CD8-positive, alpha-beta memory T cell (primary cell): ENCODE measurements at places on chromosomes 11 and 22.

DNA sequence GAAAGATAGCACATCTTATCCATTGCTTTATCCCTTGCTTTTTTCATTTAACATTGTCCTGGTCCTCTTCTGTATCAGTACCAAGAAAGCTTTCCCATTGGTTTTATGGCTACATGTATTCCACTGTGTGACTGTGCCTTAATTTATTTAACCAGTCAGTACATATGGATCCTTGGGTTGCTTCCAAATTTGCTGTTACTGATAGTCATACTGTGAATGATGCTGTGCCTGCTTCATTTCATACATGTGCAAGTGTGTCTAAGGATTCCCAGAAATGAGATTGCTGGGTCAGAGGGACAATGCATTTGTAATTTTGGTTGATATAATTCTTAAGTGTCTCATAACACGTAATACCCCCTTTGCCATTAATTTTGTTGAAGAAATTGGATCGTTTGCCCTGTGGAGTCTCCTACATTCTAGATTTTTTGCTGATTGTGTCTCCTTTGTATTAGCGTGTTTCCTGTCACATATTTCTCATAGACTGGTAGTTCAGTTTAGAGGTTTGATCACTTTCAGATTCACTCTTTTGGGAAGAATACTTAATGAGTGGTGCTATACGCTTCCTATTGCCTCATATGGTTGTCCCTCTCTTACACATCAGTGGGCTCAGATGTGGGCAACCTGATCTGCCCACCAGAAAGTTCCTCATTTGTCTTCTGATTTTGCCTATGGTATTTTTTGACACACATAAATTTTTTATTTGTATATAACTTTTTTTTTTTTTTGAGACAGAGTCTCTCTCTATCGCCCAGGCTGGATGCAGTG, 35.3 kb downstream of the MYBPC3 start:
- H3K4me3 ChIP-seq = no peak overlapping the region
- no peaks in the 10 kb centered on the region for H3K4me1 ChIP-seq
- H3K27me3 ChIP-seq = no peaks in the 10 kb centered on the region
- no peak overlapping the region for H3K27ac ChIP-seq
- no peak for DNase-seq

DNA sequence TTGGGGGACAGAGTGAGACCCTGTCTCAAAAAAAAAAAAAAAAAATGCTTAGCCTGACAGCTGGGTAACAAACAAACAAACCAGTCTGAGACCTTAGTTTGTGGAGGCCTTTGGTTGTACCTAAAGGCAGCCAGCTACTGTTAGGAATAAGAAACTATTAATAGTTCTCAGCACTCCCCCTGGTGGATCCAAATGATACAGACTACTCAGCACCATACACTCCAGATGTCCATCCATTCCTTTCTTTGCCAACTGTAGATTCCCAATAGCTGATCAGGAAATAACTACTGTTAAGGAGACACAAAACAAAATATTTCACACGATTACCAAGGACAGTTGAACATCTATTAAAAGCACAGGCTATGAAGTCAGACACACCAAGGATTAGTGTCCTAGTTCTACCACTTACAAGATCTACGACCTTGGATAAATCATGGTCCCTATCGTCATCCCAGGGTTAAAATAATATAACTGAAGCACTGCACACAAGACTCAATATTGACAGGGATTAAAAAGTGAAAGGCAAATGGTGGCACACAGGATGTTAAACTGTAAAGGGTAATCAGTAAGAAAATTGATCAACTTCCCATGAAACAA, 17.2 kb downstream of the CLDN25 start:
- no peak overlapping the region for H3K4me3 ChIP-seq
- DNase-seq = no peak
- no peaks in the 10 kb centered on the region for H3K4me1 ChIP-seq
- no peak overlapping the region for H3K27ac ChIP-seq

GRCh38 chr22:16609548-16610261, 17.1 kb upstream of the CCT8L2 start:
- H3K4me1 ChIP-seq = no peaks in the 10 kb centered on the region
- no peak overlapping the region for H3K27ac ChIP-seq
- H3K4me3 ChIP-seq = no peak overlapping the region
- DNase-seq = no peak
- H3K36me3 ChIP-seq = no peaks in the 10 kb centered on the region
- H3K27me3 ChIP-seq = no peaks in the 10 kb centered on the region

DNA sequence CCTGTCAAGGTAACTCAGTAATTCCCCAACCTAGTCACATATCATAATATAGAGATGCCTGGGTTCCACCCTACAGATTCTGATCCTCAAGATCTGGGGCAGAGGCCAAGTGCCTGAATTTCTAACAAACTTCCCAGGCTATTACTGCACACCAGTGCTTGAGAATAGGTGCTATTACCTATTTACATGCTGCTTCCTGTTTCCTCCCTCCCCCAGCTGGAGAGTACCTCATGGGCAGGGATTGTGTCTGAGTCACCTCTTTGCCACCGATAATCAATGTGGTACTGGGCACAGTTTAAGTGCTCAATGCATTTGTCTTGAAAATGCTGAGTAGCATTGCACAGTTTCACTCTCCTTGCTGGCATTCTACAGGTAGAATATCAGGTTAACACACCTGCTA, 582.2 kb upstream of the CADM1 start:
- H3K27me3 ChIP-seq = no peaks in the 10 kb centered on the region
- no peak overlapping the region for H3K27ac ChIP-seq
- H3K4me3 ChIP-seq = no peak overlapping the region
- no peaks in the 10 kb centered on the region for H3K4me1 ChIP-seq

DNA sequence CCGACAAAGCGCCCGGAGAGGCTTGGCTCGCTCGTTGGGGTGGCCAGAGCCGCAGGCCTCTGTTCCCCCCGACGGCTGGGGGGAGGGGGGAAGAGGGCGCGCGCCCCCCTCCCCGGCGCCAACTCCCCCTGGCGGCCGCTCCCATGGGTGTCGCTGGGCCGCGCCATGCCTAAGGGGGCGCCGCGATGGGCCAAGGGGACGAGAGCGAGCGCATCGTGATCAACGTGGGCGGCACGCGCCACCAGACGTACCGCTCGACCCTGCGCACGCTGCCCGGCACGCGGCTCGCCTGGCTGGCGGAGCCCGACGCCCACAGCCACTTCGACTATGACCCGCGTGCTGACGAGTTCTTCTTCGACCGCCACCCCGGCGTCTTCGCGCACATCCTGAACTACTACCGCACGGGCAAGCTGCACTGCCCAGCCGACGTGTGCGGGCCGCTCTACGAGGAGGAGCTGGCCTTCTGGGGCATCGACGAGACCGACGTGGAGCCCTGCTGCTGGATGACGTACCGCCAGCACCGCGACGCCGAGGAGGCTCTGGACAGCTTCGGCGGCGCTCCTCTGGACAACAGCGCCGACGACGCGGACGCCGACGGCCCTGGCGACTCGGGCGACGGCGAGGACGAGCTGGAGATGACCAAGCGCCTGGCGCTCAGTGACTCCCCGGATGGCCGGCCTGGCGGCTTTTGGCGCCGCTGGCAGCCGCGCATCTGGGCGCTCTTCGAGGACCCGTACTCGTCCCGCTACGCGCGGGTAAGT, 1.4 kb downstream of the KCNC1 start:
- H3K27me3 ChIP-seq = peaks cover 19% of the 10 kb centered on the region
- no peaks in the 10 kb centered on the region for H3K36me3 ChIP-seq
- H3K27ac ChIP-seq = no peak overlapping the region
- H3K4me1 ChIP-seq = no peaks in the 10 kb centered on the region
- DNase-seq = no peak

DNA sequence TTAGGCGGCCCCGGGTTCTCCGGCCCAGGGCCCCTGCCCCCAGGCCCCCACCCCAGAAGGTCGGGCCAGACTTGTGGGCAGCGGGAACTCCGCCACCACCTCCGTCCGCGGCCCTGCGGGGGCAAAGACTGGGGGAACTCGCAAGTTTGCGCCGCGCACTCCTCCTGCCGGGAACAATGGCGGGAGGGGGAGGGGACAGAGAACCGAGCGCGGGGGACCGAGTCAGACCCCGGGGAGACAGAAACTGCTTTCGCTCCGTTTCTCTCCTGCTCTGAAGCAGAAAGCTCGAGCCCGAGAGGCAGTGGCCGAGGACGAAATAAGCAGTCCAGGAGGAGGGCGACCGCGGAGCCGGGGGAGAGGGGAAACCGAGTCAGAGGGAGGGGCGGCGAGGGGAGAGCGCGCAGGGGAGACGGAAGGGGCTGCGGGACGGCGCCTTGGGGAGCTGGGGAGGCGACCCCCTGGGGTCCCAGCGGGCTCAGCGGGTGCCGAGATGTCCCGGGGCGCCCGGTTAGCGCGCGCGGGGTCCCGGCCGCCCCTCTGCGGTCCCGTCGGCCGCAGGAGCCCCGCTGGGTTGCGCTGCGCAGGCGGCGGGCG, 555 bp downstream of the TP53I11 start:
- no peaks in the 10 kb centered on the region for H3K36me3 ChIP-seq
- no peak overlapping the region for H3K27ac ChIP-seq
- H3K27me3 ChIP-seq = no peaks in the 10 kb centered on the region
- no peaks in the 10 kb centered on the region for H3K4me1 ChIP-seq

GRCh38 chr11:27394781-27395228, 31.8 kb upstream of the CCDC34 start:
- no peaks in the 10 kb centered on the region for H3K4me1 ChIP-seq
- DNase-seq = no peak
- no peaks in the 10 kb centered on the region for H3K36me3 ChIP-seq
- no peaks in the 10 kb centered on the region for H3K27me3 ChIP-seq

DNA sequence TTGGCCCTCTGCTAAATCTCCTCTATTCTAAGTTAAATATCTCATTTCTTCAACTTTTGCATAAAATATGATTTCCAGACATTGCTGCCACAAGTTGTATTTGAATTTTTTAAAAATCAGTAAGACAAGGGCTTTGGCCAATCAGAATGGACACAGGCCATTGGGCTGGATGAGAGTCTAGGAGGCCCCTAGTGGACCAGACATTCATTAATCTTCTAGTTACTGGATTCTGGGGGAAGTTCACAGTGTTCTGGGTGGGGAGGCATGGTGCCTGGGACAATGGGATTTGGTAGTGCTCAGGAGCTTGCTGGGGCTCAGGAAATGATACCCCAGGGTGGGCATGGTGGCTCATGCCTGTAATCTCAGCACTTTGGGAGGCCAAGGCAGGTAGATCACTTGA, 12.4 kb upstream of the SORL1 start:
- H3K4me3 ChIP-seq = no peak overlapping the region
- H3K27ac ChIP-seq = no peak overlapping the region
- no peaks in the 10 kb centered on the region for H3K27me3 ChIP-seq
- peaks cover 12% of the 10 kb centered on the region for H3K4me1 ChIP-seq

DNA sequence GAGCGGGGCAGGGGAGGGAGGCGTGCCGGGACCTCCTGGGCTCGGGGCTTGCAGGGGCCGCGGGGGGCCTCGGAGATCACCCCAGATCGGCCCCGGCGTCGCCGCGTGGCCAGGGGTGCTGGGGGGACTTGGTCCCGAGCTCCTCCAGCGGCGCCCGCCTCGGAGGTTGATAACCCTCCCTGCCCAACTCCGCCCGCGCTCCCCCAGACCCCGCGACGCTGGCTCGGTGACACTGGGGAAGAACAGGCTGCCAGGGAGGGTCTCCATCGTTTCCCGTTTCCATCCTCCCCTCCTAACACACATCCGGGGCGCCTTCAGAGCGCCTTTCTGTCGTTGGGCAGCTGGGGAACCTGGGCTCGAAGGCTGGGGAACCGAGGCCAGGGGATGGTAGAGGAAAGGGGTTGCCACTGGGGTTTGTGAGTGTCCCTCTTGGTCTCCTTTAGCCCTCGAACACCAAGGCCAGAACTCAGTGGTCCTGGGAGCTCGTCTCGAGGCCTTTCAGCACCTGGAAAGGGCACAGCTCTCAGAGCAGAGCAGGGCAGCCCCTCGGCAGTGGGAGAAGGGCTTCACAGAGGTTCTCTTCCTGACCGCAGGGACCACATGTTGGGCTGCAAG, 431 bp downstream of the SLC37A2 start:
- H3K36me3 ChIP-seq = no peaks in the 10 kb centered on the region
- no peak for DNase-seq
- H3K27me3 ChIP-seq = peaks cover 13% of the 10 kb centered on the region
- H3K4me3 ChIP-seq = peak overlapping the region; percentile 46
- no peak overlapping the region for H3K27ac ChIP-seq
- peaks cover 7% of the 10 kb centered on the region for H3K4me1 ChIP-seq

GRCh38 chr11:23973244-23973643, 523.6 kb upstream of the LUZP2 start:
- H3K27me3 ChIP-seq = no peaks in the 10 kb centered on the region
- no peak overlapping the region for H3K4me3 ChIP-seq
- no peaks in the 10 kb centered on the region for H3K36me3 ChIP-seq
- no peak overlapping the region for H3K27ac ChIP-seq
- DNase-seq = no peak

DNA sequence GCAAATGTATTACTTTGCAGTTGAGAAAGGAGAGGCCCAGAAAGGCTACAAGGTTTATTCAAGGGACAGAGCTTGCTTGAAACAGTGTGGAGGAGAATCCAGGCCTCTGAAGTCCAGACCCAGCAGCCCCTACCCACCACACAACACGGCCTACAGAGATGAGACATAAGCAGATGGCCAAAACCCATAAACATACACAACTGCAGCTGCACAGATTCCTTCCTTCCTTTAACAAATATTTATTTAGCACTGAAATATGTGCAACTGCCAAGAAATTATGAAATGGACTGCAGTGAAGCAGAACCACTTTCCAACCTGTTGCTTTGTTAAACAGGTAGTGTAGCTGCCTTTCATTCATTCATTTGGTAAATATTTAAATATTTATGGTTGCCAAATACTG, 122.3 kb downstream of the SPATA19 start:
- H3K27me3 ChIP-seq = no peaks in the 10 kb centered on the region
- H3K4me3 ChIP-seq = no peak overlapping the region
- H3K27ac ChIP-seq = no peak overlapping the region
